ENCODE measurements at places on chromosomes 16 and 17. TPM values are rescaled to one million over a fixed set of nuclear protein-coding genes. Genes with fewer than 3 reads are reported as not detected.
A peak's percentile ranks its signal among the peaks of the same experiment; 100 is the strongest.

- DNase-seq, result no peak
Measured at GRCh38 chr17:57243171-57243622, 13.1 kb upstream of the MSI2 start.

GRCh38 chr17:34423978-34424813 lies 61.2 kb upstream of the CCL1 start:
- DNase-seq, result no peak

- no peak for DNase-seq
Measured at GRCh38 chr17:17808706-17809432, 27.9 kb downstream of the SREBF1 start.

GRCh38 chr16:61813339-61813738 lies 222.9 kb downstream of the CDH8 start:
- no peak for DNase-seq

DNA sequence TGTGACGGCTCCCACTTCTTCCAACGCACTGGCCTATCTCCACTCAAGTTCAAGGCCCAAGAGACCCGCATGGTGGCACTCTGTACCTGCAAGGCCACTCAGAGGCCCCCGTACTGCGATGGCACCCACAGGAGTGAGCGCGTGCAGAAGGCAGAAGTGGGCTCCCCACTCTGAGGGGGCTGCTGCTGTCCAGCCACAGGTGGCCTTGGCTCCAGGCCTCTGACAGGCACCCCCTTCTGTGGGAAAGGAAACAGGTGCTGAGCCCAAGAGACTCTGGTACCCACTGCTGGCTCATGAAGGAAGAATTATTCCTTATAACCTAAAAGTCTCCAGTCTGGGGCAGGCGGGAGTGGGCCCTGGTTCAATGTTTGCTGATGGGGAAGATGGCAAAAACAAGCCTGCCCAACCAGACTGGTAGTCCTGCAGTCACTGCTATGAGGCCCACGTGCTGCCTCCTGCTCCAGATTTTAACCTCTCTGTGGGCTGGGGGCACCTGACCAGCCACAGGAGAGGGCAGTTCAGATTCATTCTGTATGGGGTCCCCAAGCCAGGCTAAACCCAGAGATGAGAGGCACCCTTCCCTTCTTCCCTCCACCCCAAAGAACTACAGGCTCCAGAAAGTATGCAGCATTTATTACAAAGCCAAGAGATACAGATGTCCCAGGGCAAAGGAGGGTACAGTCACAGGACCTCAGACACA lies 3.3 kb downstream of the CISD3 start:
- DNase-seq, result no peak

GRCh38 chr17:7889166-7889955 lies 772 bp downstream of the CHD3 start:
- peak; percentile 98 for DNase-seq

DNA sequence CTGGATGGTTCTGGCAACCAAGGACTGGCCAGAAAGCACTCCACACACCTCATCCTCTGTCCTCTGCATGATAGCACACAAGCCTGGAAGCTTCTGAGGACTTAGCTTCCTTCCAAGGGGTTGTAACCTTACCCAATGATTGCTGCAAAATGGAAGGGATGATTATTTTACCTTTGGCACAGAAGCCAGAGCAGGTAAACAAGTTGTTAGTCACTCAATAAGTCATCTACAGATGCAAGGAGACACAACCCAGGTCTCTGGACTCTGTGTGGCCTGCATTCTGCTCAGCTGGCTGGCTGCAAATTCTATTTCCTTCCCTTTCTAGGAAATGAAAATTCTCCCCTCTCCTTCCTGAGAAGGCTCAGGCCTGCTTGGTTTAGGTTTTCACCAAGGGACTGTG lies 26.7 kb upstream of the DYNLL2 start:
- no peak for DNase-seq

DNA sequence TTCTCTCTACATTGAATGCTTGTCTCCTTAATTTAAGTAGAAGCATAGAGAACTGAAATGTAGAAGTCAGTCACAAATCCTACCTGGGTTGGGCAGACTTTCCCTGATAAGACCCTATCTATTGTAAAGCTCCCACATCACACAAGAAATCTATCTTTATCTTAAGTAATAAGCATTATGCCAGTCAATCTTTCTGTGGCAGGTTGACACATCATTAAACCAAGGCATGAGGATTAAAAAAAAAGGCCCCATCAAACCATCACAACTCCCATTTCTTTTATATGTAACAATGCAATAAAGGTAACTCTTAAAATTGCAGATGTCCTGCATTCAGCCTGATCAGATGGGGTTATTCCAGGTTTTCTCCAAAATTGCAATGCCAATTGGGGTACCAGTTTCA lies 311.8 kb downstream of the TOX3 start:
- DNase-seq, result no peak

- DNase-seq, result no peak
Measured at GRCh38 chr16:29756654-29757053, 10.9 kb upstream of the C16orf54 start.

DNA sequence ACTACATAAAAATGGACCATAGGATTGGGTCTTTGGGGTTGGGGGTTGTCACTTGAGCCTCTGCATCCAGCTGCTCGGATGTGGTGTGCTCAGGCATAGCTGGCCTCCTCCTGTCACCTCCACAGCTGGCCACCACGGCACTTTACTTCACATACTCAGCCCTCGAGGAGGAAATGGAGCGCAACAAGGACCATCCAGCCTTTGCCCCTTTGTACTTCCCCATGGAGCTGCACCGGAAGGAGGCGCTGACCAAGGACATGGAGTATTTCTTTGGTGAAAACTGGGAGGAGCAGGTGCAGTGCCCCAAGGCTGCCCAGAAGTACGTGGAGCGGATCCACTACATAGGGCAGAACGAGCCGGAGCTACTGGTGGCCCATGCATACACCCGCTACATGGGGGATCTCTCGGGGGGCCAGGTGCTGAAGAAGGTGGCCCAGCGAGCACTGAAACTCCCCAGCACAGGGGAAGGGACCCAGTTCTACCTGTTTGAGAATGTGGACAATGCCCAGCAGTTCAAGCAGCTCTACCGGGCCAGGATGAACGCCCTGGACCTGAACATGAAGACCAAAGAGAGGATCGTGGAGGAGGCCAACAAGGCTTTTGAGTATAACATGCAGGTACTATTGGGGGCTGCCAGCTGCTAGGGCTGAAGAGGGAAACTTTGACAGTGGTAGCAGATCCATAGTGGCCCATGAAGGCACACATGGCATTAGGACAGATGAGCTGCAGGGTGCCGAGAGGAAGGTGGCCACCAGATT lies 30.8 kb downstream of the CDIP1 start:
- DNase-seq, result no peak

DNA sequence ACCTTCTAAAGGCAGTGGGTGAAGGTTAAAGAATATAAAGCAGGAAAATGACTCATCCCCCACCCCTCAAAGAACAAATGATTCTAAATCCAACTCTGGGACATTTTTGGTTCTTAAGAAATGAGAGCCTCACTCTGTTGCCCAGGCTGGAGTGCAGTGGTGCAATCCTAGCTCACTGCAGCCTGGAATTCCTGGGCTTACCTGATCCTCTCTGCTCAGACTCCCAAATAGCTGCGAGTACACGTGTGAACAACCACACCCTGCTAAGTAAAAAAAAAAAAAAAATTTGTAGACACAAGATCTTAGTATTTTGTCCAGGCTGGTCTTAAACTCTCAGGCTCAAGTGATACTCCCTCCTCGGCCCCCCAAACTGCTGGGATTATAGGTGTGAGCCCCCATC lies 298.8 kb upstream of the MAF start:
- DNase-seq, result no peak

DNA sequence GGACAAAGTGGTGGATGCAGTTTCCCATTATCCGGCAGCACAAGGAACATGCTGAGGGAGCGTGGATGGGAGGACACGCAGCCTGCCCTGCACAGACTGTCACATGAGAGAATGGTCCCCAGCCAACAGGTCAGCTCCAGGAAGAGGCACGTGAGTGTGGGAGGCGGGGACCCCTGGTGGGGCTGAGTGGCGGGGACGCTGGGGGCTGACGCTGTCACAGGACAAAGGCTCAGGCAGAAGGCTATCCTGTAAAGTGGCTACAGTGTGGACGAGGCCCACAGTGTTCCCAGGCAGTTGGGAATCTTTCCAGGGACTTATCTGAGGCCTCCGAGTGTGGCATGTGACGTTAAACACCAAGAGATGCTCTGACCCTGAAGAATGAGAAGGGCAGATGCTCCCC lies 30.4 kb downstream of the MBTPS1 start:
- DNase-seq, result no peak

The PRR29 gene
- total RNA-seq, result 0.16 TPM

DNA sequence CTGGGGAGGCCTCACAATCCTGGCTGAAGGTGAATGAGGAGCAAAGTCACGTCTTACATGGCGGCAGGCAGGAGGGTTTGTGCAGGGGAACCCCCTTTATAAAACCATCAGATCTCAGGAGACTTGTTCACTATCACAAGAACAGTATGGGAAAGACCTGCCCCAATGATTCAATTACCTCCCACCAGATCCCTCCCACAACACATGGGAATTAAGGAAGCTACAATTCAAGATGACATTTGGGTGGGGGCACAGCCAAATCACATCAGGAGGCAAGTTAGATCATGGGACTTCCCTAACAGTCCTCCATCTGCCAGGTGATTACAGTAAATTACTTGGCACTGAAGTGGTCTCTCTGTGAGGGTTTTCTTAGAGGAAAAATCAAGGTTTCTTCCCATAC lies 5.3 kb downstream of the TMEM114 start:
- no peak for DNase-seq

The IL34 gene
- total RNA-seq, result 37.9 TPM

The KRT20 gene
- total RNA-seq, result not detected

GRCh38 chr17:77066165-77066564 lies 74.6 kb upstream of the SEC14L1 start:
- DNase-seq, result no peak

The KRTAP2-3 gene
- not detected for total RNA-seq

The CSH2 gene
- total RNA-seq, result not detected

The TP53TG3B gene
- not detected for total RNA-seq

DNA sequence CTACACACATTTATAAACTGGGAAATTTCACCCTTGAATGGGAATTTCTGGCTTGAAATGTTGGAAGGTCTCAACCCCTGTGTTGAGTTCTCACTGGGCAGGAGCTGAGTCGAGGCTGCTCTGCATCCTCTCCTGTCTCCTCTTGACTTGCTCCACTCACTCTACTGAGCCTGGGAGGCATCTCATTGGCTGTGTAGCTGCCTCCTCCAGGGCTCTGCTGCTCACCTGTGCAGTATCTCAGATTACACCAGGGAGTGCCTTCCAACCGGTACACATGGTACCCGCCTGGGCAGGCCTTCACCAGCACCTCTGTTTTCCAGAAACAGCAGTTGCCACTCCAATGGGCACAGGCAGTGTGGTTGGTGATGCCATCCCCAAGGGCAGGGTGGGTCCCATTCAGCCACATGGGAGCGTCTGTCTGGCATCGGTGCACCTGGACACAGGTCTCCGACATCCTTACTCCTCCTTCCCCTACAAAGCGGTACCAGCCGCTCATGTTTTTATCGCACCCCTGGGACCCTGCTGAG lies 3.7 kb downstream of the GP2 start:
- DNase-seq, result no peak

GRCh38 chr17:81483862-81484194 lies 28.8 kb downstream of the ACTG1 start:
- DNase-seq, result no peak

DNA sequence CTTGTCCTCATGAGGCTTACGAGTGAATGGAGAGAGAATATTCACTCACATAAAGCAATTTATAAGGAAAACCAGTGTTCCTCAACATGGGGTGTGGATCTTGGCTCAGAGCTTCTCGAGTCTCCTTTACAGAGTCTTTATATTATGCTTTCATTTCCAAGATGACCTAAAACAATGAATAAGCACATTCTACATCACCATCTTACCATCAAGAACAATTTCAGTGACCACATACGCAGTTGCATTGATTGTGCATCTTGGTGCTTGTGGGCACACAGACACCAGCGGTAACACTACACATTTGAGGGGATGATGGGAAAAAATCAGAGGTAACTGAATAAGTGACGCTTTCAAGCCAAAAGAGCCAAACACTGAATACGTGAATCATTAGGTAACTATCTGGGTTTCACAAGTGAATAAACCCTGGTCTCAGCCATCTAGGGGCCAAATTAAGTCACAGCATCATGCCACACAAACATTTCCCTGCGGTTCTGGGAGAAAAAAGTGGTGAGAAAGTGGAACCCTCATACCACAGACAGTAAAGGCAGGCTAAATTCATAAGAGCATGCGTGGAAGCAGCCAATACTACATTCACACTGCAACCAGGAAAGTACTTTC lies 9.4 kb downstream of the CWC25 start:
- no peak for DNase-seq

- DNase-seq, result no peak
Measured at GRCh38 chr16:67001726-67002125, 13.3 kb downstream of the CES4A start.

- DNase-seq, result no peak
Measured at GRCh38 chr16:51143196-51143977, 7.7 kb downstream of the SALL1 start.

The DPEP3 gene
- not detected for total RNA-seq

DNA sequence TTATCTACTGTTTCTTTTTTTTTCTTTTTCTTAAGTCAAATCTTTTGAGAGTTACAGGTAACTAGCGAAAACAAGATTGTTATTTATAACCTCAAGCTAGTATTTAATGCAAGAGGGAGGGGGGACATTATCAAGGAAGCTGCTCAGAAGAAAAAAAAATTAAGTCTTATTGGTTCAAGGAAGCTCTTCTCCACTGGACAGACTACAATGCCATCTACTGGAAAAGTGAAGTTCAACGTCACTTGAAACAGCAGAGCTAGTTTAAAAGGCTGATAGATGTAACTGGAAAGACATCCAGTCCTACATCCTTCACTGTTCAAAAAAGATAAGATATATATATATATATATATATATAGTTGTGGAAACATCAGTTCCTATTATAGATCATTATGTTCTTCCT lies 418.0 kb upstream of the PSMD7 start:
- DNase-seq, result no peak

DNA sequence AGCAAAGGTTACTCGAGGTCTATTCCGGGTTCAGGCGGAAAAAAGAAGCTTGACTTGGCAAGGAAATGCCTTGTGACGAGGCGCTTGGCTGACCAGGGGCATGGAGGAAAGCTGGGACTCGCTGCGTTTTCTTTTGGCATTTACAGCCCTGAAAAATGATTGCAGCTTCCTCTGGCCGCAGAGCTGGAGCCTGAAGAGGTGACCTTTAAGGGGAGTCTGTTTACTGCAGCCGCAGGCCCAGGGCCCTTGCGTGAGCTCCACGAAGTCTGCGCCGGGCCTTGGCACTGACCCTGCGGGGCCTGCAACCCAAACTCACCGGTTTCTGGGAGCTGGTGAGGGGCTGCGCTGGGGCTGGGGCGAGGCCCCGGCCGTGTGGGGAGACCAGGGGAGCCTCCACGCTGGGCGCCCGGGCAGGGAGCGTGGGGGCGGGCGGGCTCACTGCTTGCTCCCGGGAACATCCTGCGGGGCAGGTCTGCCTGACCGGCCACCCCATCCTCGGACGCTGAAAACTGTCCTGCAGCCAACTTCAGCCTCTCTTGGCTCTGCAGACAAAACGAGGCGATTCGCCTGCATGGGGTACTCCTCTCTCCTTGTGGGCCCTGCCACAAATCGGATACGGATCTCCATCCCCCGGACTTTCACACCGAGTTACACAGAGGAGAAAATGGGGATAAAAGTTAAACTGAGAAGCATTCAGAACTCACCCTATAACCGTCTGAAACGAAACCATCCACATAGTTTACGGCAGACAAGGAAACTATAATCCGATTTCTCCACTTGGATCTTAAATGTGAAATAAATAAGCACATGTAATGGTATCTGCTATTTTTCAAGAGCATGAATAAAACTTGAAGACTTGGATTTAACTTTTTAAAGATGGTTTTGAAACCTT lies 206.3 kb upstream of the FOXF1 start:
- no peak for DNase-seq

Measured in breast epithelium (tissue), 4 donors.